ENCODE measurements at places on chromosomes 11 and 22.

DNA sequence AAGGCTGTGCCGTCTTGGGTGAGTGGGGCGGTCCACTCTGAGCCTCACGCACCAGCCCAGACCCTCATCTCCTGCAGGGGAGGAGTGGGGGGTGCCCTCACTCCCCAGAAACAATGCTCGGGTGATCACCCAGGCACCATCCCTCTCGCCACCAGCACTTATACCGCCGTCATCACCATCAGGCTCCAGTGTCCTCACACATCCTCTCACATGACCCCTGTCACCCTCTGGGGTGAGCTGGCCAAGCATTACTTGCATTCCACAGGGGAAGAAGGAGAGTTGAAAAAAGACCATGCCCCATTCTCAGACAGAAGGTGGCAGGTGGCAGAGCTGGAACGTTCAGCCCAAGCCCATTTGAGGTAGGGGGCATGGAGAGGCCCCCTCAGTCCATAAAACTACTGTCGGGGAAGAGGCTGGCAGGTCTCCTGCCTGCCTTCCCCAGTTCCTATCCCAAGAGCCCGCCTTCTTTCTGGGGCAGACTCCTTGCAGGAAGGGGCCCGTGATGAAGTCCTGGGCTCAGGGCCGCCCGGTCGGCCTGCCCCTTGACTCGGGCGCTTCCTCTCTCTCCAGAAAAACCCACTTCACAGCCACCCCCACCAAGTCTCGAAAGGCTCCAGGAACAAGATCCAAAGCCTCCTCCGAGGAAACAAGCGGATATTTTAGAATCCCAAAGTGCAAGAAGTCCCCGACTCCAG, 153.3 kb downstream of the DSCAML1 start:
- DNase-seq = no peak

DNA sequence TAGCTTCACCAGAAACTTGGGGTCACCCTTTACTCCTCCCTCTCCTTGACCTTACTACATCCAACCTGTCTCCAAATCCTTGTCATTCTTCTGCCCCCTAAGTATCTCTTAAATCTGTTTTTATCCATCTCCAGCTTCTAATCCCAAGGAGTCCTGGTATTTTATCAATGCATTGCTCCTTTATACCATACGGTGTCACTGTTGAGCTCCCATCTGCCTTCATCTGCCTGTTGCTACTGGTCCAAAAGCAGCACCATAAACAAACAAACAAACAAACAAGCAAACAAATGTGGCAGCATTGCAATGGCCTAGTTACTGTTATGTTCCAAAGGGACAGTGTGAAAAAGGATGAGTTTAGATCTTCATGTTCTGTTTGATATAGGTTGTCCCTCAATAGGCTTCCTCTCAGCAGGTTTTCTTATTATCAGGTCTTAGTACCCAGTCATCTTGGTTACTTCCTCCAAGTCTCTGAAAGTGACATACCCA, 34.2 kb downstream of the DNHD1 start:
- peak; percentile 66 for DNase-seq

DNA sequence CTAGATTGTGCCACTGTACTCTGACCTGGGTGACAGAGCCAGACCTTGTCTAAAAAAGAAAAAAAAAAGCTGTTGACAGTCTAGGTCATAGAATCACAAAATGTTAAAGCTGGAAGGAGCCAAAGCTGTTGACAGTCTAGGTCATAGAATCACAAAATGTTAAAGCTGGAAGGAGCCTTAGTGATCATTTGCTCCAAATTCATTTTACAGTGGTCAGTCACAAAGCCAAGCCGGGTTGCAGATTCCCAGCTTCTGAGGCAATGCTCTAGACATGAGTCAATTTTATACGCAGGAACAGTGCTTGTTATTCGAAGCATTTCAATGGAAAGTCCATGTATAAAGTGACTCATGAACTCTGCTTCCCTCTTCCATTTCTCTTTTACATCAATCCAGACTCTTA, 47.4 kb downstream of the SYT13 start:
- no peak for DNase-seq

GRCh38 chr11:35507688-35508087, 17.7 kb downstream of the PAMR1 start:
- no peak for DNase-seq

GRCh38 chr22:29141078-29141688, 64.5 kb upstream of the EMID1 start:
- DNase-seq = no peak

GRCh38 chr11:118789501-118790356, 1.2 kb downstream of the DDX6 start:
- DNase-seq = no peak

- DNase-seq = peak; percentile 91
Measured at GRCh38 chr11:64996710-64997380, at the start of gene BATF2. Gene BATF2 (minus strand): TSS chr11:64996971. CDS start chr11:64996914, 57 bp downstream.

GRCh38 chr11:1302461-1303125, 6.8 kb downstream of the TOLLIP start:
- no peak for DNase-seq

GRCh38 chr11:104700609-104701008, 197.7 kb downstream of the CASP12 start:
- no peak for DNase-seq

DNA sequence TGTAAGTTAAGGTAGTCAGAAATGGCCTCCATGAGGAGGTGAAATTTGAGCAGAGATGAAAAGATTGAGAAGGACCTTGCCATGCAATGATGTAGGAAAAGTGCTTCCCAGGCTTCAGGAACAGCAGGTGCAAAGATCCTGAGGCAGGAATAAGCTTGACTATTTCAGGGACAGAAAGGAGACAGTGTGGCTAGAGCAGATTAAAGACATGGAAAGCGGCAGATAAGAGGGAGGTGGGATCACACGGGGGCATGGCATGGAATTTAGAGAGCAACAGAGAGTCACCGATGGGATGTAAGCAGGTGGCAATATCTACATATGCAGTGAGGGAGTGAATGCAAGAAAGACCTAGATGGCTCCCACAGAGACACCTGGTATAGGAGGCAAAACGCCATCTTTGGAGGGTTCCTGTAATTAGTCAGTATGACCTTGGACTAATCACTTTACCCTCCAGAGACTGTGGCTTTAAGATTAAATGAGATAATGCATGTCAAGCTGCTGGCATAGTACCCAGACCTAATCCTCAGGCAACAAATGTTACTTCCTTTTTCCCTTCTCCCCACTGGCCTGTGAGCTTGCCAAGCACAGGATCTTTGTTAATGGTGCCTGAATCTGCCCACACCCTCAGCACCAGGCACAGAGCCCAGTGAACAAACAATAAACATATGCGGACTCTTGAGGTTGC, 24.6 kb upstream of the ACER3 start:
- no peak for DNase-seq

- no peak for DNase-seq
Measured at GRCh38 chr11:454043-454442, 4.0 kb downstream of the PTDSS2 start.

DNA sequence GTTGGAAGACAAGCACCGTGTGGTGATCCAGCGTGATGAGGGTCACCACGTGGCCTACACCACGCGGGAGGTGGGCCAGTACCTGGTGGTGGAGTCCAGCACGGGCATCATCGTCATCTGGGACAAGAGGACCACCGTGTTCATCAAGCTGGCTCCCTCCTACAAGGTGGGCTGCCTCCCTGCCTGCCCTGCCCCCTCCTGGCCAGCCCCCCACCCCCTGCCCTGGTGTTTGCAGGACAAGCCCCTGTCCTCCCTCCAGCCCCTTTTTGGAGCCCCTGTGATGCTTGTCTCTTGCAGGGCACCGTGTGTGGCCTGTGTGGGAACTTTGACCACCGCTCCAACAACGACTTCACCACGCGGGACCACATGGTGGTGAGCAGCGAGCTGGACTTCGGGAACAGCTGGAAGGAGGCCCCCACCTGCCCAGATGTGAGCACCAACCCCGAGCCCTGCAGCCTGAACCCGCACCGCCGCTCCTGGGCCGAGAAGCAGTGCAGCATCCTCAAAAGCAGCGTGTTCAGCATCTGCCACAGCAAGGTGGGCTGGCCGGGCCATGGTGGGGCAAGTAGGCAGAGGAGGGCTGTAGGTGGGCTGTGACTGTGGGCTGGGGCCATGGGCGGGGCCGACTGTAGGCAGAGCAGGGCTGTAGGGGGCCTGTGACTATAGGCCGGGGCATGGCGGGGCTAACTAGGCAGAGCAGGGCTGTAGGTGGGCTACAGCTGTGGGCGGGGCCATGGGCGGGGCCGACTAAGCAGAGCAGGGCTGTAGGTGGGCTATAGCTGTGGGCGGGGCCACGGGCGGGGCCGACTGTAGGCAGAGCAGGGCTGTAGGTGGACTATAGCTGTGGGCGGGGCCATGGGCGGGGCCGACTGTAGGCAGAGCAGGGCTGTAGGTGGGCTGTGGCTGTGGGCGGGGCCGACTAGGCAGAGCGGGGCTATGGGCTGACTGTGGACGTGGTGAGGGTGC, 13.6 kb downstream of the MUC2 start:
- peak; percentile 62 for DNase-seq

DNA sequence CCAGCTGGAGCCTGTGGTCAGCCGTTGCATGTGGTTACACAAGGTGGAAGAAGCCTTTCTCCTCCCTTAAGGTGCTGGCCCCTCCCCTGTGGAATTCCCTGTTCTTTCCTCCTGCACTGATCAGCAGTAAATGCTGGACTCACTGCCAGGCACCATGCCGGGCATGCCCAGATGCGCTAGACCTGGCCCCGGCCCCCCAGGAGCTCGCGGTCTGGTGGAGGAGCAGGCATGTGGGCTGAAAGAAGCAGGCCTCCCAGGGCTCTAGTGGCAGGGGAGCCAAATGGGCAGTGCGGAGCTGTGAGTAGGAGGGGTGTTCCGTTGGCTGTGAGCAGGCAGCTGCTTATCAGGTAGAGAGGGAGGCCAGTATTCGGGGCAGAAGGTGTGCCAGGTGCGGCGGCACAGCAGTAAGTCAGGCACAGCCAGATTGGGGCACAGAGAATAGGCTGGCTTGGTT, 10.2 kb downstream of the DGKZ start:
- no peak for DNase-seq

DNA sequence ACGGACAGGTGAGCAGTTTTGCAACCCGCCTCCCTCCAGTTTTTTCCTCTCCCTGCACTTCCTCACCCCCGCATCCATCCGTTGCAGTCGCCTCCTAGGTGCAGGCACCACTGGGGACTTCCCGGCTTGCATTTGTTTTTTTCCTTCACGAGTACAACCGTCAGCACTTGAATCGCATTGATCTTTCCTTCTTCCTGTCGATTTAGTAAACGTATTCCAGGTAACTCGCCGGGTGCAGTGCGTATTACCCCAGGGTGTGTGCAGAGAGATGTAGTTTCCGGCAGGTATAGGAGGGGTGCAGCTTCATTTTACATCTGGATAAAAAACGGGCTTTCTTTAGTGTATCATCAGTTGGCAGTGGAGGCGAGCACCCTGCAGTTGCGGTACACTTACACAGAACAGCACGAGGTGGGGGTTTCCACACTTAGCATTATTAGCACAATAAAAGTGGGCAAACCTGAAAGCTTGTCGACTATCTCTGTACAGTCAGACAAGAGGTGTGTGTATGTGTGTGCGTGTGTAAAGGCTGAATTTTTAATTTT, at the start of gene SORL1-AS1:
Gene SORL1-AS1, minus strand, starts transcription at position 359 of the 542 bp plus-strand sequence.
- no peak for DNase-seq

DNA sequence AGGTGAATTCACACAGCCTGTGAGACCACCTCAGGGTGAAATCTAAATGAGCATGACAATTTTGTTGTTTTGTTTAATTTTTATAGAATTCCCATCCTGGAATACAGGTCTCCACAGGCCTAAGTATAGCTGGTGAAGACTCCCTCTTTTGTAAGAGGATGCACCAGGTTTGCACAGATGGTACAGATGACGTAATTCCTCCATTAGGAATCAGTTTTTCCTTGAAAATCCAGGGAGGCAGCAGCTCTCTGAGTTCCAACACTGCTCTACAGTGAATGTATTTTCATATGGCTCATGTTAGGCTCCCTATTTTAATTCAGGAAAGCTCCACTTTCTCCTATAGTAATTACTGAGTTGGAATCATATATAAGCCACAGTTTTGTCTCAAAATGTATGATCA, 47.2 kb downstream of the USP28 start:
- DNase-seq = no peak

DNA sequence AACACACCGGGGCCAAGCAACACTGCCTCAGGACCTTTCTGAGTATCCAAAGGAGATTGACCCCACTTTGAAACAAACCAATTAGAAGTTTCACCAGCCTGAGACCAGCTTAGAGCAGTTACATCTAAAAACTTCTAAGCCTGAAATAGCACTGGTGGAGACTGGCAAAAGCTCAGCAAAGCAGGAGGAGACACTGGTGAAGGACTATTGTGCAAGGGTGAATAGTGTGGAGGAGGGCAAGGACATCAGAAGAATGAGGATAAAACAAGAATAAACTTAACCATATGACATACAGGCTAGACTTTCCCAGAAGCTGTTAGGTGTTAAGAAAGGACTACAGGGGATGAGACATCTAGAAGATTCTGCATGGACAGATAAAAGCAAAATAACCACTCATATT, 152.4 kb downstream of the FCHSD2 start:
- no peak for DNase-seq

GRCh38 chr11:129658526-129658867, 157.2 kb upstream of the TMEM45B start:
- no peak for DNase-seq

- no peak for DNase-seq
Measured at GRCh38 chr22:48845356-48845936, 982.2 kb downstream of the BRD1 start.

- no peak for DNase-seq
Measured at GRCh38 chr11:132623511-132623910, 908.8 kb downstream of the OPCML start.

DNA sequence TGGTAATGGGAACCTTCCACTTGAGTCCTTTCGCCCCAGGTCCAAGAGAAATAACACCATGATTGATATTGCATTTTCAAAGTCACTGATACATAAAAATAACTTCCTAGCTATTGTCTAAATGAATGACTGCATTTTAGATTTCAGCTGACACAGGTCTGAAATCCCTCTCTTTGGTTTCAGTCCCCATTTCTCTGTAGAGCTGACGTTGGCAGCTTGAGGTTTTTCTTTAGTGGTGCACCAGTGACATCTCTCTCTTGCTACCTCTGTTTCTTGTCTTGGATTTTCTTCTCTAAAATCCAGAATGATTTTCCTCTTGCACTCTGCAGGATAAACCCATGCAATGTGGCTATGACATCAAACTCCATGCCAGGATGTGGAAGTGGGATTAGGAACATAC, 31.7 kb upstream of the SORL1 start:
- no peak for DNase-seq

GRCh38 chr11:75780888-75781287, 12.3 kb downstream of the DGAT2 start:
- no peak for DNase-seq

GRCh38 chr11:33291004-33291777, 34.0 kb downstream of the HIPK3 start:
- no peak for DNase-seq

DNA sequence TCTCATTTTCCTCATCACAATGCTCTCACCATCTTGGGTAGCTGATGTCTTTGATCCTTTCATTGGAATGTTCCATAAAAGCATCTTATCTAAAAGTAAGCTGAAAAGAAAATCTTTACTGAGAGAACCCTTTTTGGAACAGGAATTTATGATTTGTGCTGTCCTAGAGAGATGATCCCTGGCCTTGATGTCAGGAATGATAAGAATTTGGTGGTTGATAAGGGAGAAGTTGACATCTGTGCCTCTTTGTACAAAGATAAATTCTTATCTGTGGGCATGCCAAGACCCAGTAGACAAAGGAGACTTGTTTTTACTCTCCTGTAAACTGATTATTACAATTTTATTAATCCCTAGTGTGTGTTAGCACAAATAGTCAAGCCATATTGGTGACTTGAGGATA, 36.9 kb downstream of the NAALAD2 start:
- no peak for DNase-seq
